ENCODE measurements at places on chromosomes 11 and 22.

DNA sequence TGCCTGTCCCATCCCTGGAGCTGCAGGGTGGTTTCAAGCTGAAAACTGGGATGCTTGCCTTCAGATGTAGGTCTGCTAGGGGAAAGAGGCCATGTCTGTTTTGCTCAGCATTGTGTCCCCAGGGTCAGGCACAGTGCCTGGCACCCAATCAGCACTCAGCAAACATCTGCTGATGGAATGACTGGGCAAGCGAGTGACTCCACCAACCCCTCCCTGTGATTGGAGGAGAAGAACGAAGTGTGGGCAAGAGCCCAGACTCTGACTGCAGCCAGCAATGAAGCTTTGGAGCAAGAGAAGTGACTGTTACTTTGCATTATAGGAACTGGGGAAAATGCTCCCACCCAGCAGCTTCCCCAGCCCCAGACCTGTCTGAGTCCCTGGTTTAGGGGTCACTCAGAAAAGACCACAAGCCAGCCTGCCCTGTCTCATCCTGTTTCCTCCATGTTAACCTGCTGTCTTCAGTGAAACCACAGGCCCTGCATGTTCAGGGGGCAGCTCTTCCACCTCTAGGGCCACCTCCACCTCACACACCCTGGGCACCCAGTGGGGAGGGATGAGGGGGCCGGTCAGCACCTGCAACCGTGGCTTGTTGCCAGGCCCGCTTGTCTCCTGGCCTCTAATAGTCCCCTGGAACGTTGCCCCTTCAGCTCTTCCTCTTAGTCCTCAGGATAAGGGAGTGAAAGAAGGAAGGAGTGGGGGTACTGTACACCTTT, 147.4 kb downstream of the TRIM29 start:
- DNase-seq, result no peak

DNA sequence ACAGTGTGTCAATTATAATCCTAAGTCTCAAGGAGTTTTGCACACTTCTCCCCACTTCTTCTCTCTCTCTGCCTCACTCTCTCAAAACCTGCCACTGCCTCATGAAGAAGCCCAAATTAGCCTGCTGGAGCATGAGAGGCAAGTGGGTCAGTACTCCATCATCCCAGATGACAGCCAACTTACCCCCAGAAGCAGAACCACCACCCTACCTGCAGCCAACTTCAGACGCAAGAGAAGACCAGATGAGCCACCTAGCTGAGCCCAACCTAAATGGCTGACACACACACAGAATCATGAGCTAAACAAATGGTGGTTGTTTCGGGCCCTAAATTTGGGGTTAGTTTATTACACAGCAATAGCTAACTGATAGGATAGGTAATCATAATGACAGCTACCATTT, 61.2 kb downstream of the CD82 start:
- DNase-seq, result no peak

DNA sequence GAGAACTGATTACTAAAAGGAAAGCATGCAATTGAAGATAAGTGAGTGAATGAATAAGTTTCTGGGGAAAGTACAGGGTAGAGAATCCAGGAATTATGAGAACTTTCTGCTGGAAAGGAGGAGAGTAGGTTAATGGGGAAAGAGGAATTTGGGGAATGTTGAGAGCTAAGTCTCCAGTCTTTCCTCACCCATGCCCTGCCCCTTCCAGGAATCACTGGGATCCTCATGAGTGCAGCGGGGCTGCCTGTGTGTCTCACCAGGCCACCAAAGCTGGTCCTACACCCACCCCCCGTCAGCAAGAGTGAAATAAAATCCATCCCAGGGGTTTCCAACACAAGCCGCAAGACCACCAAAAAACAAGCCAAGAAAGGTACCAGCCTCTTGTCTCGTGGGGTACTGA, 17.0 kb downstream of the DTX4 start:
- DNase-seq, result no peak

DNA sequence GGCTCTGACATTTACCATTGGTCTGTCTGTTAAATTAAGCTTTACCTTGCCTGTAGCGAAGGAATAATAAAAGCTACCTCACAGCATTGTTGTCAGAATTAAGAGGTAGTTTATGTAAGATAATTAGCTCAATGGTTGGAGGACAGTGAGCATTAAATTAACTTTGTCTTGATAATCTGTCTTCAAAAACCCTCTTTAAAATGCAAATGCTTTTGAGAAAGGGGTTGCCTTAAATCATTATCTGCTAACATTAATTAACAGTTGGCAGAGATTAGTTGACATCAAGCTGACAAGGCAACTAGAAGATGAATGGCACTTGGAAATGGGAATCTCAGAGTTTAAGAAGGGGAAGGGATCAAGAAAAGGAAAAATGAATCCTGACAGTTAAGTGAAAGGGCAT, 761.1 kb upstream of the ARHGAP42 start:
- DNase-seq, result no peak

DNA sequence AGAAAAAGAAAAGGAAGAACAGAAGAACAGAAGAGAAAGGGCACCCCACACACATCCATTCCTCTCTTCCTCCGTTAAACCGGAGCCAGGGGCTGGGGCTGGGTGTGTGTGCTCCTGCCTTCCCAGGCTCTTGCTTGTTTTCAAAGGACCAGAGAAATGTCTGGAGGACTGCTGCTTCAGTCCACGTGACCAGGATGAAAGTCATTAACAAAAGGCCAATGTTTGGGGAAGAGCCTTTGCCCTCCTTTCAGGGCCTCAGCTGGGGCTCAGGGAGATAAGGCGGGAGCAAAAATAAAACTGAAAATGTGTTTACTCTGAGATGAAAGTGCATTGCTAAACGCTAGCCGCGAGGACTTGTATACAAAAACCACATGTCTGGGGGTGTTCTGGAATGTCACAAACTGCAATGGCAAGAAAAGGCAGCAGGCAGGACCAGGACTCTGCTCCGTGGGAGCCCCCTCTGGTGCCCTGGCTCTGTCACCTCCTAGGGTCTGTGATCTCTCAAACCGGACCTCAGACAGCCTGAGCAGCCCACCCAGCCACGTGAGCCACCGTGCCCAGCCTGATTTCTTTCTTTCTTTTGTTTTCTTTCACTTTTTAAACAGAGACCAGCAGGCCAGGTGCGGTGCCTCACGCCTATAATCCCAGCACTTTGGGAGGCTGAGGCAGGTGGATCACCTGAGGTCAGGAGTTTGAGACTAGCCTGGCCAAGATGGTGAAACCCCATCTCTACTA, 31.6 kb upstream of the MYH9 start:
- peak; percentile 69 for DNase-seq

DNA sequence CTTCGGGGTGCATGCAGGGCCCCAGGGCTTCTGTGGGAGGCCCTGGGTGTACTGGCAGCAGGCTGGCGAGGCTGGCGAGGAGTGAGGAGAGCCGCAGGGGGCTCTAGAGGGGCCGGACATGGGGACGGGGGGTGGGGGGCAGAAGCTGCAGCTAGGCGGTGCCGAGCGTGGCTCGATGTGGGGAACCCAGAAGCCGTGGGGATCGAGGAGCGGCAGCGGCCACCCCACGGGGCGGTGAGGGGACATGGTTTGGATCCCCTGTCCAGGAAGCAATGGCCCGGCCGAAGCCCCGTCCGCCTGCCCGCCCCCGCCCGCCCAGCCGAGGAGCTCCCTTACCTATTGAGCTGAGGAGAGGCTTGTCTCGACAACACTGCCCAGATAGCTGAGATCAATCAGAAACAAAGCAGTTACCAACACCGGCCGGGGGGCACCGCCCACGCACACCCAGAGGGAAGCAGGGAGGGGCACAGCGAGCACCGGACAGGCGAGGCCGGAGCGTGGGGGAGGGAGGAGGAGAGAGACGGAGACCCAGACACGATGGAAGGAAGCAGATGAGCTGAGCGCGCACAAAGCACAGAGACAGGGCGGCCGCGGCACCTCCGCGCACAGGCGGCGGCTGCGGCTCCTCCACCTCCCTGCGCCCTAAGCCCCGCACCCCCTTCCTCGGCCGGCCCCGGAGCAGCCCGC, 38.7 kb downstream of the IGSF9B start:
- DNase-seq, result no peak
